Stimulated activated CD8-positive, alpha-beta memory T cell treated with anti-CD3 and anti-CD28 coated beads, Interleukin-7, amount 100 ng/mL, for 4 hours (primary cell): ENCODE measurements at places on chromosomes 2 and 18.

- DNase-seq: no peak
Measured at GRCh38 chr2:102366406-102367112, 11.0 kb downstream of the IL18R1 start.

GRCh38 chr2:105553538-105554196 is 154.8 kb upstream of the FHL2 start:
- no peak for DNase-seq

DNA sequence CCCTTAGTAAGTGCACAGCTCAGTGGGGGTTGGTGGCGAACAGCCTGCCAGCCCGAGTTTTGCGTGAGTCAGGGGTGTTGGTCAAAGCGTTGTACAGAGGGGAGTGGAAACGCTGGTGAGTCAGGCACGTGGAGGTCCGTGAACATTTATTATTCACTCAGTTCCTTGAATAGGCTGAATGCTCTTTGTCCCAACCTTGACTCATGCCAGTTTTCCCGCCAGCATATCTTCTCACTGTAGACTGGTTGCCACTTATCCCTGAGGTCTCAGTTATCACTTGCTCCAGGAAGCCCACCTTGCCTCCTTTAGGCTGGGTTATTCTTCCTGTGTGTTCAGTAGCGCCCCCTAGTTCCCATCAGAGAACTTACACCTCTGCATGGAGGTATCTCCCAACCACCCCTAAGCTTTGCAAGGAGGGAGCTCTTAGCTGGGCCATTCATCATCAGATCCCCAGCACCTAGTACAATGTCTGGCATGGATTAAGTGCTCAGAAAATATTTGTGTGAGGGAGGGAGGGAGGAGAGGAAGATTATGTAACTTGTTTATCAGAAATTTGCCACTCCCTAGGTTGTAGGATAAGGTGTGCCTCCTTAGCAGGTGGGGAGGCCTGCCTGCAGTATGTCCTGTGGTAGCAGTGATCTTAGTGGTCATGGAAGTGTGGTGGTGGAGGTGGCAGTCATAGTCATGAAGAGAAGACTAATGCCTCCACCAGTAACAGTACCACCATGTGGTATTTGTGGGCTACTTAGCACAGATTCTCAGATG is 72.1 kb downstream of the CABLES1 start:
- DNase-seq: no peak

DNA sequence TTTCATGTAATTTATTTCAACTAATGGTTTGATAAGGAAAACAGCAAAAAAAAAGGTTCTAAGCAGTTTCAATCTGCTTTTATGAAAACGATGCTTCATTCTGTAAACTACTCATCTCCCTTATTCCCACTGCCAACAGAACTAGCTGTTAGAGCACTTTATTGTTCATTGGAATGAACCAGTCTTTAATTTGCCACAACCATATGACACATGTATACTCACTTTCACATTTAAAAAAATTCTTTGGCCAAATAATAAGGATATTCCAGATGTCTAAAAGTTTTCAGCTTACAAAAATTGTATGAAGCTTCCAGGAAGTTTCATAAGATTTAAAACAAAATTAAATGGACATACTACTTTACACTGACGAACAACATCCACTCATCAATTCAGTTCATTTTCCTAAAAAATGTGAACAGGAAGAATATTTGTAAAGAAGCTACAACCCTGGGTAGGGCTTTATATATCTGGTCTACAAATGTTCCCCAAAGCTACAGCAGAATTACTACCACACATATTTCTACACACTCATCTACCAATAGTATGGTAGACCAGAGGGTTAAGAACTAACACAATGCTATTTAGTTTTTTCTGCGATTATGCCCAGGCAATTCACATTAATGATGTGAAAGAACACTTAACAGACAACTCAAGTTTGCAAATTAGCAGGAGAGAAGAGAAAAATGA is 37.7 kb downstream of the ZNF521 start:
- no peak for DNase-seq

DNA sequence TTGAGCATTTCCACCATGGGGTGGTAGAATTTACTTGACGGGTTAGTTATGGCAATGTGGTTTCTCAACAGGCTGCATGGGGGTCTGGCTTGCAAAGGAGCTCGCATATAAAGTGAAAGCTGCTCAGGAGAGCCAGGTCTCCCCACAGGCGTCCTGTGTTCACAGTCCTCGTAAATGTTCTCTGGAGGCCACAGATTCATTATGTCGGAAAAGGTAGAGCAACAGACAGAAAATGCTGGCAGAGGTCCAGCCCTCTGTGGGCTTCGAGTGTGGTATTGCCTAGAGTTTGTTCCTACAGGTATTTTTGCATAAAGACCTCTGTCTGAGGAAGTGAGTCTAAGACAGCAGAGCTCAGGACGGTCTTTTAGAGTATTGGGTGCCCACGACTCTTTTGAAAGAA is 96.4 kb downstream of the CDCA7 start:
- no peak for DNase-seq

DNA sequence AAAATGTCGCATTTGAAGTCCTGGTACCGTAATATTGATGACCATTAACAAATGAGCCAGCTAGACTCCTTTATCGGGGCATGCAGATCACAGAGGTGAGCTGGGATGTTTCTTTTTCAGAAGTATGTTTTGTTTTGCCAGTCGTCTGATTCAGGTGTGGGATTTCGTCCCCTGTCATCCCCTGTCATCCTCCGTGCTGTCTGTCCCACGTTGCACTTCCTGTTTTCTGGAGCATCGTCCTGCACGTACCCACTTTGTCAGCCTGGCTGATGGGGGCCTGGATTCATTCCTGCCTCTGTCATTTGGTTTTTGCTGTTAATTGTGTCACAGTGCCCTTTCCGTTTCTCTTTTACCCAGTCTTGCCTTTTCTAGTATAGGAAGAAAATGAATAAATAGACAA is 72.8 kb downstream of the ASAP2 start:
- DNase-seq: no peak

DNA sequence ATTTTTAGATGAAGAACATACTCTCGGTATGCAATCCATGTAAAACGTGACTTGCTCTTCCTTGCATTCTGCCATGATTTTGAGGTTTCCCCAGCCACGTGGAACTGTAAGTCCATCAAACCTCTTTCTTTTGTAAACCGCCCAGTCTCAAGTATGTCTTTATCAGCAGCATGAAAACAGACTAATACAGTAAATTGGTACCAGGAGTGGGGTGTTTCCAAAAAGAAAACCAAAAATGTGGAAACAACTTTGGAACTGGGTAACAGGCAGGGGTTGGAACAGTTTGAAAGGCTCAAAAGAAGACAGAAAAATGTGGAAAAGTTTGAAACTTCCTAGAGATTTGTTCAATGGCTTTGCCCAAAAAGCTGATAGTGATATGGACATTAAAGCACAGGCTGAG is 1957.9 kb downstream of the SUCLG1 start:
- DNase-seq: no peak

GRCh38 chr2:160194351-160194750 is 5.7 kb downstream of the ITGB6 start:
- no peak for DNase-seq
